ENCODE measurements at places on chromosomes 5 and 9.

GRCh38 chr5:60334281-60334713 lies 365.7 kb downstream of the DEPDC1B start:
- no peak for DNase-seq

GRCh38 chr5:150021491-150022157 lies 21.1 kb downstream of the HMGXB3 start:
- DNase-seq: no peak

GRCh38 chr9:13570068-13570974 lies 290.8 kb upstream of the MPDZ start:
- no peak for DNase-seq

GRCh38 chr5:7586480-7586879 lies 190.5 kb downstream of the ADCY2 start:
- no peak for DNase-seq

DNA sequence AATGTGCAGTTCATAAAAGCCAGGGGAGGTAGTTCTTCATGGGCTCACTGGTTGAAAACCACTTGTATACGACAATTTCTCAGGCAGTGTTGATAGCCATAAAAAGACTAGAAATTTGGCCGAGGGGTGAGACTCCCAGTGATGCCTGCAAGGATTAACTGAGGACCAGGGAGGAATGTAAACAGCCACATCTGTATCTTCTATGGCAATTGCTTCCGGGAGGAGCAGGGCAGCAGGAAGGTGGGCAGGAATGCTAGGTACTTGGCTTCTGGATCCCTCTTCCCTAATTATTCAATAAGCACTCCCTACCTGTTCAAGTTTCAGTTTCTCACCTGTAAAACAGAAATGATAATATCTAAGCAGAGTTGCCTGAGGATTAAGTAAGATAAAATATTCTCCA lies 45.4 kb downstream of the TMEM232 start:
- no peak for DNase-seq

DNA sequence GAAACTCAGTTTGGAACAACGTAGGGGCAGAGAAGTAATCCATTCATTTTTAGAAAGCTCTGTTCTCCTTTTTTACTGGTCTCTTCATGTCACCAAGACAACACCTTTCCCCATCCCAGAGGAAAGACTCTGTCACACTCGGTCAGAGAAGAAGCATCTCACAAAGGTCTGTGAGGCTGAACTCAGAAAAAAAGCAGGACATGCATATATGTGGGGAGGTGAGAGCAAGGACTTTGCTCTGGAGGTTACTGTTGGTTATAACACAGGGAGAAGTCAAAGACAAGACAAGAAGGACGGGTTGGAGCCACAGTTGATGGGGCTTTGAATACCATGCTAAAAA lies 19.2 kb upstream of the MTMR12 start:
- no peak for DNase-seq

GRCh38 chr5:107422494-107422893 lies 248.2 kb downstream of the EFNA5 start:
- DNase-seq: no peak

All from endothelial cell (in vitro differentiated cells).